ENCODE measurements at places on chromosomes 6 and 20.

DNA sequence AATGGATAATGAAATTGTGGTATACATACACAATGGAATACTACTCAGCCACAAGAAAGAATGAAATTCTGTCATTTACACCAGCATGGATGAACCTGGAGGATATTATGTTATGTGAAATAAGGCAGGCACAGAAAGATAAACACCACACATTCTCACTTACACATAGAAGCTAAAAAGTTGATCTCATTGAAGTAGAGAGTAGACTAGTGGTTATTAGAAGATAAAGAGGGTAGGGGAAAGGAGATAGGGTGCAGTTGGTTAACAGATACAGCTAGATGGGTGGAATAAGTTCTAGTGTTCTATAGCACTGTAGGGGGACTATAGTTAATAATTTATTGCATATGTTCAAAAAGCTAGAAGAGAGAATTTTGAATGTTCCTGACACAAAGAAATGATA lies 25.5 kb upstream of the LTV1 start:
- DNase-seq = no peak

GRCh38 chr20:45429618-45430017 lies 13.7 kb downstream of the PIGT start:
- no peak for DNase-seq

GRCh38 chr6:8855411-8855810 lies 420.1 kb upstream of the SLC35B3 start:
- DNase-seq = no peak

DNA sequence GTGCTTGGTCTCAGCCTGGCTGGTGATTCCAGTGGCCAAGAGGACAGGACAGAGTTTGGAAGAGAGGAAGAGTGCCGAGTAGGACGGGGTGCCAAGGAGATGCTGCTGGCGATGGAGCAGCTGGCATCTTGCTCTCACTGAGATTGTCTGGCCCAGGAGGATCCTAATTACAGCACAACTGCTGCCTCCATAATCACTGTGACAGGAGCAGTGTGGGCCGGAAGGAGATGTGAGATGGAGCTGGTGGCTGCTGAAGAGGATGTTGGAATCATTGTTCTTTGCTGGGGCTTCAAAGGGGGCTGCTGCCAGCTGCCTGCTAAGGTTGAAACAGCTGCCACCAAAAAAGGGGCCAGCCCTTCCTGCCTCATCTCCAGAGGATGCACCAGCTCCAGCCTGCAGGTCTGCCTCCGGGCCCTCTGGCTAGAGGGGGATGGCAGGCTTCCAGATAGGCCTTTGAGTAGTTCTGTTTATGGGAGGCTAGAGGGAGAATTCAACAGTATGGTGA lies 214.4 kb downstream of the RNF144B start:
- no peak for DNase-seq

DNA sequence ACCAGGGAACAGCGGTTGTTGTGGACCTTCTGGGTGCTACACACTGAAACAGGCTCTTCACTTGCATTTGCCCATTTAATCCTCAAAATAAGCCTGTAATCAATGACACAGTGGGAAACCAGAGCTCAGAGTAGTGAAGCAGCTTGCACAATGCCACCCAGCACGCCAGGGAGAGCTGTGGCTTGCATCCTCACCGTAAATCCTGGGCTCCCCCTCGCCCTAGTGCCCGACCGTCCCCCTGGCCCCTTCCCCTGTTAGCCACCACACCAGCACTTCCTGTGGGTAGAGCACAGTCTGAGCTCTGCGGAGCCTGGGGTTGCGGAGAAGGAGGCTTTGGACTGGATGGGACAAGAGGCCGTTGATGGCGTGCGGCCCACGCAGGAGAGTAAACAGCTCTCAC lies 14.5 kb downstream of the VSTM2L start:
- no peak for DNase-seq

GRCh38 chr6:151215999-151216398 lies 23.8 kb upstream of the AKAP12 start:
- no peak for DNase-seq

GRCh38 chr6:36851149-36851614 lies 11.9 kb upstream of the CPNE5 start:
- DNase-seq = no peak

DNA sequence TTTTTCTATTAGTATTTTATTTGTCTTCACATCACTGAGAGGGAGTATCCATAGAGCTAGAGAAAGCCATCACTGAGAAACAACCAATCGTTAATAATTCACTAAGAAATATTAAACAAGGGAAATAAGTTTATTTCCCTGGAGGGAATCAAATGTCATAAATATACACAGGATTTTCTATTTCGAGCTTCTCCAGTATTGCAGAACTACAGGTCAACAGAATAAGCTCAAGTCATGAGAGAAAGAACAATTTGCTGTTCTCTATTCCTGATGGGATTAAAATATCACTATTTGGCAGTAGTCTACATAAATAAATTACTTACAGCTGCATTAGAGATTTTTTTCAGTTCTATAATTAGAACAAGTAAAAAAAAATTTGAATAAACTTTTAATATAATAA lies 2.2 kb upstream of the FAM162B start:
- no peak for DNase-seq

DNA sequence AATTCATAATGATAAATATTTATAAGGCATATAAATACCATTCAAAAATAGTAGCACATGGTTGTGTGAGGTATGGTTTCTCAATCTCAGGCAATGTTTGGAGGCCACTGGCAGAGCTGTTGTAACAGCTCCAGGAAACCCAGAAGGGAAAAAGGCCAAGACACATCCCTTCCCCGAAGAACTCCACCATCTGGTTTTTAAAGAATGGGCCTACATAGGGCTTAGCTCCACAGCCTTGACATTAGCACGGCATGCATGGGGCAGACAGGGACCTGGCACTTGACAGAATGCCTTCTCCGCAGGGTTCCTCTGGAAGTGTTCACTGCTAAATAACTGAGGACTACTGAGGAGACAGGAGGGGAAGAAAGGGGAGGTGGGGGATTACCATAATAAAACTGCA lies 16.1 kb upstream of the FOXO3 start:
- DNase-seq = no peak

DNA sequence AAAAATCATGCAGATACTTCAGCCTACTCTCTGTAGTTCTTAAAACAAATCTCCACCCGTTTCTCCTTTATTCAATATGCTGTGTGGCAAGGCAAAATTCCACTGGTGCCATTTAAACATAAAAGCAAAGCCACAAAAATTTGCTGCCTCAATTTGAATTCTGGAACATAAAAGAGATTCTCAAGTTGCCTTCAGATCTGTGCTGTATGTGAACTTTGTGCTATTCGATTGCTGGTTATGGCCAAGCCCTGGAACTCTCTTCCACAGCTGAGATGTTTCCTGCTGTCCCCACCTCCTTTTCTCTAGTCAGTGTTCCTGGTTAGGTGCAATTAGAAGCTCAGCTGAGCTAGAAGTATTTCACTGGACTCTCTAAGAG lies 395.3 kb upstream of the BTBD3 start:
- no peak for DNase-seq

DNA sequence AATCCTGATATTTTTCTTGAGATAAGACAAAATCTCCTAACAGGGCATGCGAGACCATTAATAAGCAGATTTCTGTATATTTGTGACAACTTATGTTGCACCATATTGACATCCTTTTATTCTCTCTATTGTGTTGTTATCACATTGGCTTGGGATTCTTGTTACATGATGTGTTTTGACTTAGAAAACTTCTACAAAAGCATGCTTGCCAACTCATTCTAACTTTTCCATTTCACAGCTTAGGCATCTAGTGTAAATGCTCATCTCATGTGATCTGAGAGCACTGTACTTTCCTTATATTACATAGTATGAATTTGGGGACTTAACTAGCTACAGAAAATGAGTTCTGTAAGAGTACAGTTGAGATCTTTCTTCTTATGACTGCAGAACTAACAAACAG lies 1040.7 kb upstream of the ADGRB3 start:
- no peak for DNase-seq

DNA sequence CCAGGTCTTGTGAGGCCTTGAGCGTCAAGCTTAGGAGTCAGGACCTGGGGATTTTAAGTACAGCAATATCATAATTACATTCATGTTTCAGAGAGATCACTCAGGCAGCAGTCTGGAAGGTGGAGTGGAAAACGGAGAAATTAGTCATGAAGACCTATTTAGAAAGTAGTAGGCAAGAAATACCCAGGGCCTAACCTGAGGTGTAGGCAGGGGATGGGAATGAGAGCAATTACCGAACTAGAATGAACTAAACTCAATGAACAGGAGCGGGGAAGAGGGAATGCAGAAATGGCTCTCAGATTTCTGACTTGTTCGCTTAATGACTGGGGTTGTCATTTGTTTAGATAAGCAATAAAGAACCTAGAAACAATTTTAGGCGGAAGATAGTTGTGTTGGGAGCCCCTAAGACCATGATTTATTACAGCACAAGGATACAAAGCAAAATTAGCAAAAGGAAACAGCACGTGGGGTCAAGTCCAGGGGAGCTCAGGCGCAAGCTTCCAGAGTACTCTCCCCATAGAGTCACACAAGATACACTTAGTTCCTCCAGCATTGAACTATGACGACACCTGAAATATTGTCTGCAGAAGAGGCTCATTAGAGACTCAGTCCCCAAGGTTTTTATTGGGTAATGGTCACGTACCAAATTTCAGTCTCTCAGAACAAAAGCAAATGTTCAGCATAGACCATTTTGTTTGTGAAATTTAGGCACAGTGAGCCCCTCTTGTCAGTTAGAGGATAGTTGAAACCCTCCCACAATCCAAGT lies 178.8 kb upstream of the AKAP12 start:
- no peak for DNase-seq

GRCh38 chr6:16333580-16333979 lies 95.2 kb downstream of the GMPR start:
- no peak for DNase-seq

DNA sequence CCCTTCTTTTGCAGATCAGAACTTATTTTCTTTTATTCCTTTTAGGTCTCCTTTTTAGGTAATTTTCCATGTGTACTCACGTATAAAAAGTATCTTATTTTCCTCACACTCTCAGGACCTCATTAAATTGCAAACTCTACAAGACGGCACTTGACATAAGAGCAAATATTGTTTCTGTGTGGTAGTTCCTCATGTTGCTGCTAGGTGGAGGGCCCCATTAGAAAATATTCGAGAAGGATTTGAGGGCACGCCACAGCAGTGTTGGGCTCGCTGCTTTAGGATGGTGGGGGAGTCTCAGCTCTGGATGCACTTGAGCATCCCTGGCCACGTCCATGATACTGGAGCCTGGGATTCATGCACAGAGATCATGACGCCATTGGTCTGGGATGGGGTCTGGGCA lies 64.9 kb upstream of the ZFP64 start:
- DNase-seq = no peak

DNA sequence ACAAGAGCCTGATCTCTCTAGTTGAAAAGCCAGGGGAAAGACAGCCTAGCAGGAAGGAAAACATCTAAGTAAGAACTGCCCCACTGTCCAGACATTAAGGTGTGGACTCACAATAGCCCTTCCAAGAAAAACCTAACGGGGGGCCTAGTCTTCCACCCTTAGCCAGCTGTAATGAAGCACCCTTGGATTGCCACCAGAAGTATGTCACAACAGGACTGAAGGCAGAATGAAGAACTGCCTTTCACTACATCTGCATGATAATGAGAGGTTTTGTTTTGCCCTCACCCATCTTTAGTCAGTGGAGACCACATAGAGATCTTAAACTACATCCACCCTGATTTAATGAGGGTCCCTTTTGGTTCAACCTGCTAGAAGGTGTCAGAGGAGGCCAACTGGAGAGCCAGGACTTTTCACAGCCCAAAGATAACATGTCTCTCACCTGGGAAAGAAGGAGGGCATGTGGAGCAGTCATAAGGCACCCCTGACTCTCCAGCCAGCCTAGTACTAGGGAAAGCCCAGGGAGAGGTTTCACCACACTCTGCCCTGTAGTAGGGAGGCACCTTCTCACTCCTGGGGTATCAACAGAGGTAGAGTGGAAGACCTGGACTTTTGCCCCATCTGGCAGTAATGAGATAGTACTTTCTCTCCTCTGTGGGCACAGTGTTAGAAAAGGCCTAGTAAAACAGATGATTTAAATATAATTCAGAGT lies 1017.4 kb upstream of the MANEA start:
- DNase-seq = no peak

- no peak for DNase-seq
These were observed 17.3 kb downstream of the PKIG start for GRCh38 chr20:44599715-44600114.

DNA sequence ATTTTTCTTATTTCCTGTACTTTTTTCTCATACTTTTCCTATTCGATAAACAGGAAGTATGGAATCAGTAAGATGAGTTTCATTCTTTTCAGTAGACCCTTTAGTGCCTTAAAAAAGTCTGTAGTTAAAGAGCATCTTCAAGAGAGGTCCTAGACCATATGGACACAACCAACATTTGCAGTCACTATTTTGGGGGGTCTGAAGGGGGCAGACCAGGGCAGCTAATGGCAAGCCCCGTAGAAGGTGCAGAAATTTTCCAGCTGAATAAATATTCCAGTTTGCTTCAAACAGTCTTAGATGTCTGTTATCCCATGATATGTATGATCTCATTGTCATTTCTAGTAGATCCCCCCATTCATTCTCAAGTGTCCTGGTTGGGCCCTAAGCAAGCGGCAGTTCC lies 52.8 kb downstream of the MAP3K5 start:
- DNase-seq = no peak

GRCh38 chr6:4914420-4915159 lies 89.2 kb downstream of the RPP40 start:
- DNase-seq = no peak

- no peak for DNase-seq
These were observed 39.9 kb upstream of the FRMD1 start for GRCh38 chr6:168118935-168119334.

DNA sequence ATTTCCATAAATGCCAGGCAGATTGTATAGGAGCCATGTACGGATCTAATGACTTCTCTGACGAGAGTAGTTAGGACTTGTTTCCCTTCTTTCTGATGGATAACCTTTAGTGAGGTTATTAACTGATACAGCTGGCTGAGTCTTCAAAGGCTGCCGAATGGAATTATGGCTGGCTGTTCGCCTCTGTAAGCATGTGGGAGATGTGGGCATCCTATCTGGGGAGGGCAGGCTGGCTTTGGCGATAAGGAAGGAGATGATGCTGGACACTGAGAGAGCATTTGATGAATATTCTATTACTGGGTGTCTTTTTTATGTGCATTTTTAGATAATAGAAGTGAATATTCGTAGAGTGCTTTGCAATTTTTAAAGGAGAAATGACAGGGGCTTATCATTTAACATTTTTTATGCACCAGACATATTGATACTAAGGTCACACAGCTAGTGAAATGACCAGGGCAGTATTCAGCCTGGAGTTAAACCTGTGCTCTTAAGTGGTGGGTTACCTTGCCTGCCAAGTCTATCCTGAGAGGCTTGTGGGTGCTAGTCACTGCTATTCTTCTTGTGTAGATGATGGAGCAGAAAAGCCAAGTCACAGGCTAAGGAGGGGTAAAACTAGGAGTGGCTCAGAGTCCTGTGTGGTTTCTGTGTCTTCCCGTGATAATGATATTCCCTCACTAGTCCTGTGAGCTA lies 3.1 kb downstream of the PBOV1 start:
- DNase-seq = no peak

DNA sequence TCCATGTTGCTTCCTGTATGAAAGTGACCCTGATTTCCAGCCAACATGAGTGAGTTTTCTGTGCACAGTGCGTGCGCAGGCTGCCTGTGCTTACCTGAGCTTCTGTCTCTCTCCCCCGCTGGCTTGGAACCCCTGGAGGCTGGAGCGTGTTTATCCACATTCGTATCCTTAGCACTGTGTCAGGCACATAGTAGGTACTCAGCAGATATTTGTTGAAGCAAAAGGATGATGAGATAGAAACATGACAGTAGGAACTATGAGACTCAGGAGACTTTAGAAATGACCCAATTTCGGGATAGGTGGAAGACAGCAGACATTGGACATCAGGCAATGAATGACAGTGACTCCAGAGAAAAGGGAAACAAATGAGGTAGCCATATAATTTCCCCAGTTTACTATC lies 15.2 kb downstream of the TUBB2B start:
- no peak for DNase-seq
